ENCODE measurements at places on chromosomes 12 and 14.

DNA sequence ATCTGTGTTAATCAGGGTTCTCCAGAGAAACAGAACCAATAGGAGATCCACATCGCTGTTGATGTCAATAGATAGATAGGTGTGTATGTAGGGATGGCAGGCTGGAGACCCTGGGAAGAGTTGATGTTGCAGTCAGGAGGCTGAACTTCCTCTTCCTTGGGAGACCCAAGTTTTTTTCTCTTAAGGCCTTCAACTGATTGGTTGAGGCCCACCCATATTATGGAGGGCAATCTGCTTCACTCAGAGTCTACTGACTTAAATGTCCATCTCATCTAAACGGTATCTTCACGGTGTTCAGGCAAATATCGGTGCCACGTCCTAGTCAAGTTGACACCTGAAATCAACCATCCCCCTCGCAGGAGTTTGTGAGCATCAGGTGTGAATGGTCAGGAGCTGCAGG is 63.0 kb downstream of the ETV6 start:
- no peak for DNase-seq

GRCh38 chr12:96224219-96224615 is 30.0 kb downstream of the ELK3 start:
- DNase-seq: no peak

DNA sequence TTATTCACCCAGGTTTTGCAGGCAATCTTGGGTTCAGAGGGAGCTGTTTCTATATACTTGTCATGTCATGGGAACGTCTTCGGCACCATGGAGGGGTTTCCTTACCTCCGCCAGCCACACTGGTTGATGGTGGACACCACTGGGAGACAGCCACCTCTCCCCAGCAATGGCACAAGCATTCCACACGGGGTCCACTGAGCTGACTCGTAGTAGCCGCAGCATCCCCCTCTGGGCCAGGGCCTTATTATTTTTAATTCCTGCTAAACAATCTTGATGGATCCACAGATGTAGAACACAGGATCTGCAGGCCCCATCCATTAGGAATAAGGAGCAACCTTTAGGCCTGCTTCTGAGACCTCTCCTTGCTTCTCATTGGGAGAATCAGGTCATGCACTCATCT is 132.9 kb downstream of the DICER1 start:
- DNase-seq: no peak

GRCh38 chr12:29216797-29217575 is 67.9 kb downstream of the FAR2 start:
- no peak for DNase-seq
